IMR-90 (cell line): ENCODE measurements at places on chromosomes 2 and 18. TPM values are rescaled to one million over a fixed set of nuclear protein-coding genes. Genes with fewer than 3 reads are reported as not detected.

ALPI gene
- total RNA-seq: not detected in 2 replicates

AQP12A gene
- total RNA-seq: not detected in 2 replicates

RAB6D gene
- total RNA-seq: not detected in 2 replicates

AKAIN1 gene
- total RNA-seq: not detected in 2 replicates

GNLY gene
- total RNA-seq: not detected in 2 replicates

ROCK2 gene
- 28.3 and 59.7 TPM in 2 replicates for total RNA-seq

IL37 gene
- total RNA-seq: not detected in 2 replicates

NOSTRIN gene
- under 0.01 and 0.18 TPM in 2 replicates for total RNA-seq

CFAP210 gene
- total RNA-seq: not detected in 2 replicates

TMBIM1 gene
- total RNA-seq: 78.6 and 102 TPM in 2 replicates

GPR39 gene
- 7.2 and 9.0 TPM in 2 replicates for total RNA-seq

DSC1 gene
- total RNA-seq: not detected in 2 replicates

DNAJC27 gene
- 2.0 and 2.8 TPM in 2 replicates for total RNA-seq

DLX2 gene
- not detected in 2 replicates for total RNA-seq

FAM117B gene
- total RNA-seq: 0.54 and 1.1 TPM in 2 replicates

TLX2 gene
- not detected in 2 replicates for total RNA-seq

IL1R2 gene
- not detected in 2 replicates for total RNA-seq

POTEC gene
- not detected in 2 replicates for total RNA-seq

TUBA4A gene
- total RNA-seq: 21.9 and 26.1 TPM in 2 replicates

KIF1A gene
- under 0.01 TPM in 1 of 2 replicates, not detected in the other for total RNA-seq

ALPP gene
- total RNA-seq: not detected in 2 replicates

MATN3 gene
- total RNA-seq: 0.90 and 1.1 TPM in 2 replicates

COX7A2L gene
- 123 and 192 TPM in 2 replicates for total RNA-seq

DYSF gene
- total RNA-seq: under 0.01 and 0.18 TPM in 2 replicates

SCYGR4 gene
- not detected in 2 replicates for total RNA-seq

ST8SIA5 gene
- total RNA-seq: not detected in 2 replicates

DSEL gene
- 100 and 145 TPM in 2 replicates for total RNA-seq

ACVR1 gene
- total RNA-seq: 21.1 and 24.2 TPM in 2 replicates

MZT2A gene
- total RNA-seq: 23.1 and 25.8 TPM in 2 replicates

REG3A gene
- total RNA-seq: not detected in 2 replicates

ABCB11 gene
- total RNA-seq: not detected in 2 replicates

TWIST2 gene
- total RNA-seq: 9.3 and 14.7 TPM in 2 replicates

PCARE gene
- total RNA-seq: not detected in 2 replicates

GCG gene
- not detected in 2 replicates for total RNA-seq

DSC2 gene
- total RNA-seq: not detected in 2 replicates

MRO gene
- total RNA-seq: not detected in 2 replicates

PTPRM gene
- 23.6 and 28.3 TPM in 2 replicates for total RNA-seq

TDRD15 gene
- total RNA-seq: not detected in 2 replicates

RASGRP3 gene
- total RNA-seq: 2.5 and 3.0 TPM in 2 replicates

HOXD13 gene
- total RNA-seq: not detected in 2 replicates

IL1A gene
- 0.83 and 1.1 TPM in 2 replicates for total RNA-seq

LRATD1 gene
- 0.18 and 0.28 TPM in 2 replicates for total RNA-seq

DNAH6 gene
- under 0.01 TPM in 2 replicates for total RNA-seq

FAP gene
- 71.0 and 93.9 TPM in 2 replicates for total RNA-seq

FLACC1 gene
- 0.54 and 0.56 TPM in 2 replicates for total RNA-seq

TRAPPC8 gene
- 50.0 and 54.3 TPM in 2 replicates for total RNA-seq

HOXD3 gene
- not detected in 2 replicates for total RNA-seq

PPM1G gene
- total RNA-seq: 95.9 and 99.2 TPM in 2 replicates

TNFAIP6 gene
- total RNA-seq: 2.2 and 2.9 TPM in 2 replicates

VWA3B gene
- total RNA-seq: not detected in 2 replicates

STON1 gene
- 5.7 and 6.9 TPM in 2 replicates for total RNA-seq

SCN7A gene
- total RNA-seq: 0.90 and 1.7 TPM in 2 replicates

CD207 gene
- total RNA-seq: not detected in 2 replicates

BCL2 gene
- 0.54 and 0.56 TPM in 2 replicates for total RNA-seq

ACMSD gene
- total RNA-seq: not detected in 2 replicates

ERMN gene
- total RNA-seq: not detected in 2 replicates

SGPP2 gene
- total RNA-seq: not detected in 2 replicates

ANKRD30BL gene
- not detected in 2 replicates for total RNA-seq

LYPD1 gene
- 79.7 and 87.6 TPM in 2 replicates for total RNA-seq
